ENCODE measurements at places on chromosomes 5 and 9. TPM values are rescaled to one million over a fixed set of nuclear protein-coding genes. Genes with fewer than 3 reads are reported as not detected.

Gene SPATA31D4
- not detected for total RNA-seq

Gene GNA14
- total RNA-seq = not detected

Gene MARCOL
- not detected for total RNA-seq

Gene CCL27
- not detected for total RNA-seq

Gene MLANA
- not detected for total RNA-seq

Gene PITX1
- not detected for total RNA-seq

GRCh38 chr9:37382161-37382981 is 40.1 kb upstream of the GRHPR start:
- no peak for DNase-seq
- H3K4me3 ChIP-seq = no peak overlapping the region
- H3K27me3 ChIP-seq = no peaks in the 10 kb centered on the region
- no peak overlapping the region for H3K27ac ChIP-seq
- H3K4me1 ChIP-seq = peaks cover 54% of the 10 kb centered on the region

- no peaks in the 10 kb centered on the region for H3K4me1 ChIP-seq
- peaks cover 1% of the 10 kb centered on the region for H3K27me3 ChIP-seq
- no peak overlapping the region for H3K4me3 ChIP-seq
- no peaks in the 10 kb centered on the region for H3K36me3 ChIP-seq
- H3K27ac ChIP-seq = no peak overlapping the region
These were observed 181.0 kb upstream of the MAST4 start for GRCh38 chr5:66415208-66415607.

GRCh38 chr9:131433302-131433854 is 39.5 kb downstream of the PRRC2B start:
- H3K36me3 ChIP-seq = peaks cover 86% of the 10 kb centered on the region
- H3K27ac ChIP-seq = no peak overlapping the region
- peaks cover 28% of the 10 kb centered on the region for H3K4me1 ChIP-seq

- no peak overlapping the region for H3K27ac ChIP-seq
- H3K36me3 ChIP-seq = no peaks in the 10 kb centered on the region
- H3K4me3 ChIP-seq = no peak overlapping the region
- no peaks in the 10 kb centered on the region for H3K27me3 ChIP-seq
These were observed 395.6 kb upstream of the MPDZ start for GRCh38 chr9:13674926-13675637.

- no peak overlapping the region for H3K27ac ChIP-seq
- H3K4me3 ChIP-seq = no peak overlapping the region
- no peak for DNase-seq
- H3K27me3 ChIP-seq = no peaks in the 10 kb centered on the region
- H3K4me1 ChIP-seq = no peaks in the 10 kb centered on the region
These were observed 218.9 kb downstream of the CACNA1B start for GRCh38 chr9:138096519-138096845.

GRCh38 chr5:106171708-106172107 is 1499.0 kb downstream of the EFNA5 start:
- H3K27ac ChIP-seq = no peak overlapping the region
- no peaks in the 10 kb centered on the region for H3K4me1 ChIP-seq
- no peak for DNase-seq
